Activated CD4-positive, alpha-beta T cell treated with anti-CD3 and anti-CD28 coated beads, Interleukin-2, amount 50 U/mL, for 4 hours (primary cell): ENCODE measurements at places on chromosomes 1 and 21.
A peak's percentile ranks its signal among the peaks of the same experiment; 100 is the strongest.

GRCh38 chr1:85048296-85049064 lies at the start of gene MCOLN3:
TSS of gene MCOLN3 (minus strand) at chr1:85048500. CDS start at chr1:85045360, 3,140 bp downstream.
- DNase-seq: peak; percentile 37

- DNase-seq: no peak
Observed at GRCh38 chr1:42004860-42005259, 86.1 kb upstream of the HIVEP3 start.

- no peak for DNase-seq
Observed at GRCh38 chr1:78676993-78677392, 27.4 kb downstream of the IFI44 start.

- DNase-seq: peak; percentile 58
Observed at GRCh38 chr1:24535021-24535424, 20.9 kb upstream of the NCMAP start.

DNA sequence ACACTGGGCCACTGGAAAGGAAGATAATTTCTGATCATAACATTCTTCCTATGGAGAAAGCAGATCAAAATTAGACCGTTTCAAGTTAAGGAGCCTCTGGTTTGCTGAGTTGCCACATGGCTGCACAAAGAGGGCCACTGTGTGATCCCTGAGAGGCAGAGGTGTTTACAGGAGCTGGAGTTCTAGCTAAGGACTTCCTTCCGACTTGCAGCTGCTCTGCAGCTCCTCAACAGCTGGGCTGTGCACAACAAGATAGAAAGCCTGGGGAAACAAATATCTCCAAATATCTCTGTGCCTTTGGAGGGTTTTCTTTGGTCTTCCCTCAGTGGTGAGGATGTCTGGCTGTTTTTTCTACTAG lies 26.8 kb downstream of the GADD45A start:
- no peak for DNase-seq

GRCh38 chr1:44290250-44291094 lies 64.6 kb downstream of the ERI3 start:
- DNase-seq: no peak

GRCh38 chr1:56911098-56911938 lies 54.5 kb downstream of the C8B start:
- no peak for DNase-seq

- DNase-seq: no peak
Observed at GRCh38 chr1:180171691-180172090, 17.0 kb downstream of the QSOX1 start.

GRCh38 chr1:89815040-89815439 lies 5.8 kb upstream of the LRRC8D start:
- DNase-seq: no peak

GRCh38 chr1:64758233-64758632 lies 13.4 kb downstream of the RAVER2 start:
- DNase-seq: no peak

DNA sequence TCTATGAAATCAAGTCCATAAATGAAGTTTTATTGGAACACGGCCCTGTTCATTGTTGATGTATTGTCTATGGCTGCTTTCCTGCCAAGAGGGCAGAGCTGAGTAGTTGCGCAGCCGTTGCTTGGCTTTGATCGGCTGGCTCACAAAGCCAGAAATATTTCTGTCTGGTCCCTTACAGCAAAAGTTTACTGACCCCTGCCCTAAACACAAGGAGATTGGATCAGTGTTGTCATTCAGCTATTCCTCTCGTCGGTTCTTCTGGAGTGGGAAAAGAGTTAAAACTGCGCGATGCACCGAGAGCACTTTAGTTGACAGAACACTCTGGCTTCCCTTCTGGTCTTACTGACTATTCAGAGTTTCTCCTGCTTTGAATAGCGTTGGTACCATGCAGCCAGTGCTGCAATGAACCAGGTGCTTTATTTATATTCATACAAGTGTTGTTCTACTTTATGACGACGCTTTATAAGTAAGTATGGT lies 868 bp downstream of the ZBTB40 start:
- peak; percentile 17 for DNase-seq

DNA sequence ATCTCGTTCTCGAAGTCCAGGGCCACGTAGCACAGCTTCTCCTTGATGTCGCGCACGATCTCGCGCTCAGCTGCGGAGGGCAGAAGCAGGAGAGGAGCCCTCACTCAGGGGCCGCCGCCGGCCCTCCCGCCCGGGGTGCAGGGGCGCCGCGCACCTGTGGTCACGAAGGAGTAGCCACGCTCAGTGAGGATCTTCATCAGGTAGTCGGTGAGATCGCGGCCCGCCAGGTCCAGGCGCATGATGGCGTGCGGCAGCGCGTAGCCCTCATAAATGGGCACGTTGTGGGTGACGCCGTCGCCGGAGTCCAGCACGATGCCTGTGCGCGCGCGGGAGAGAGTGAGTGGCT lies 1.8 kb downstream of the ACTA1 start:
- DNase-seq: no peak

DNA sequence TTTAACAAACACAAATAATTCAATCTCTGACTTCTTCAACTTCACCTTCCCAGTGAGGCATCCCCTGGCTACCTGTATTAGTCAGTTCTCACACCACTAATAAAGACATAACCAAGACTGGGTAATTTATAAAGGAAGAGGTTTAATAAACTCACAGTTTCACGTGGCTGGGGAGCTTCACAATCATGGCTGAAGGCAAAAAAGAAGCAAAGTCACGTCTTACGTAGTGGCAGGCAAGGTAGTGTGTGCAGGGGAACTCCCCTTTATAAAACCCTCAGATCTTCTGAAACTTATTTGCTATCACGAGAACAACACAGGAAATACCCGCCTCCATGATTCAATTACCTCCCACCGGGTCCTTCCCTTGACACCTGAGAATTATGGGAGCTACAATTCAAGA lies 478.5 kb downstream of the ADGRL2 start:
- no peak for DNase-seq
